ENCODE measurements at places on chromosomes 16 and 17.

DNA sequence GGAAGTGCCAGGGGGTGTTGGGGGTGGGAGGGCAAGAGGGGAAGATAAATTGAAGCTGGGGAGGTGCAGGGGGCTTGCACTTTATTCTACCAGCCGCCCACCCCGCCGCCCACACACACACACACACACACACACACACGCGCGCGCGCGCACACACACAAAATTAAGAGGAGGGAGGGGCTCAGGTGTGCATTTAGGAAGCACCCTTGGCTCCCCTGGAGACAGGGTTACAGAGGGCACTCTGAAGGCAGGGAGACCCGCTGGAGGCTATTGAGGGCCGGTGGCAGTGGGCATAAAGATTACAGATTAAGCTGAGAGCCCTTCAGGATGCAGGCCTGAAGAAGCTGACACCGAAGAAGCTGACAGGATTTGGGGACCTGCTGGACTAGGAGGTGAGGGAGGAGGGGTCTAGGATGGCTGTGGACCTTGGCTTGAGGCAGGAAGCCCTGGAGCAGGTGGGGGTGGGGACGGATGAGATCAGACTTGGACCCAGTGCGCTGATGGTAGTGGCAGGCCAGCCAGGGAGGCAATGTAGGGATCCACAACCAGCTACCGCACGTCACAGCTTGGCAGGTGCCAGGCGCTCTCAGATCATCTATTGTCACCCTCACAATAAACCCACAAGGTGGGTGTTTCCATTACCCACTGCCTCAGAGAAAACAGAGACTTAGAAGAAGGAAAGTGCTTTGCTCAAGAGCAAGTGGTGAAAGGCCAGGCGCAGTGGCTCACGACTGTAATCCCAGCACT, 772 bp upstream of the SAMD14 start:
- no peak for DNase-seq

GRCh38 chr17:34740565-34741520, 161.5 kb downstream of the TMEM132E start:
- DNase-seq: no peak

DNA sequence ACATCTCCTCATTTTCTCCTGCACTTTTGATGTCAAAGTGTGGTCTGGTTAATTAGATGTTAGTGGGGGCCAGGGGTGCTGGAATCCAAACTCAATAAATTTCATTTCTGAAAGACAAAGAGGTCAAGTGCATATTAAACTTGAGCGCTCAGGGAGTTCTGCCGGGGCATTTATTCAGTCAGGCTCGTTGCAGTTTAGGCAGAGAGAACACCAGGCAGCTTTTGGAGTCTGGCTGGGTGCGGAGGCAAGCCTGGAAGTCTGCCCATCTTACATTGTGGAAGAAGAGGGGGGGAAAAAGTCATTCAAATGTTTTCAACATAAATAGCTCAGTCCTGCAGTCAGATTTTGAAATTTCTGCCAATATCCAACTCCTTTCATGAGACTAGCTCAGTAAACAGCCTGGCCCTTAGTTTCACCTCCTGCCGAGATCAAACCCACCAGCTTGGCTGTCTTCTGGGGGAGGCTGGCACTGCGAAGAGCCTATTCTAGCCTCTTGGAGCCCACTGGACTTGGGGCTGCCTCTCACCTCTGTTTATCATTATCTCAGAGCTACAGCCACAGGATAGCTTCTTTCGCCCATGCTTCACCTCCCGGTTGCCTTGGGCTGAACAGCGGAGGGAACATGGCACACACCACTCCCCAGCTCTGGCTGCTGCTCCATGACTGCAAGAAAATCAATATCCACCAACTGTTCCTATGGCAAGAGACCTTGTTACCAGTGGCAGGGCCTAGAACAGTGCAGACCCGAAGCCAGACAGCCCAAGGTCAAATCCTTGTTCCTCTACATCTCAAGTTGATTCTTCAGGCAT, 177.4 kb upstream of the CDH5 start:
- no peak for DNase-seq

- no peak for DNase-seq
Observed at GRCh38 chr17:27551701-27552248, 79.2 kb upstream of the LGALS9 start.

- DNase-seq: no peak
Observed at GRCh38 chr17:75476752-75477489, 20.5 kb downstream of the TMEM94 start.

DNA sequence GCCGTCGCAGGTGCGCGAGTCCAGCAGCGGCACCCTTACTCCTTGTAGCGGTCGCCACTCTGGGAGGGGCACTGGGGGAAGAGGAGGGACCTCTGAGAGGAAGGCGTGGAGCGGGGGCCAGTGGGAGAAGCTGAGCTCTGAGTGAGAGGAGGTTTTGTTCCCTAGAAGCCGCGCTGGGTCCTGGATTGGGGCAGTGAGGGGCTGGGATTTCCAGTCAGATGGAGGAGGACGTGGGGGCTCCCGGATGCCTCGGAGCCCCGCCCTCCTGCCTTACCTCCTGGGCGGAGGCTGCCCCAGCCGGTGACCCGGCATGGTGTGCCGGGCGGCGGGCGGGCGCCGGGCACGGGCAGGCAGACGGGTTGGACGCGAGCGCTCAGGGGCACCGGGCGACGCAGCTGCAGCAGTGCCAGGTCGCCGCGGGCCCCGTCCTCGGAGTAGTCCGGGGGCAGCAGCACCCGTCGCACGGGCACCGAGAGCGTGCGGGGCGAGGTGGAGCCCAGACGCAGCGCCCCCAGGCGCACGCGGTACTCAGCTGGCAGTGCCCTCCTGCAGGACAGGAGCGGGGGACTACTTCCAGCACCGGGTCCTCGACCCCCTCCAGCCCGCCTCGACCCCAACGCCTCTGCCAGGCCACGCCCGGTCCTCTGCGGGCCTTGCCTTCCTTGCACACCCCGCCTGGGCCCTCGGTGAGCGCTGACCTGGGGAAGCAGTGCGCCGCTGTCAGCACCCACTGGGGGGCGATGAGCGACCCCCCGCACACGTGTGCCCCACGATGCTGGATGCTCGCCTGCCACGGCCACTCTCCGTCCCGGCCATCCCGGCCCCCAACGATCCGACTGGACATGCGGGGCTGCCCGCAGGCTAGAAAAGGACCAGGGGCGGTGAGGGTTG, 2.0 kb downstream of the PRSS33 start:
- DNase-seq: peak; percentile 59

DNA sequence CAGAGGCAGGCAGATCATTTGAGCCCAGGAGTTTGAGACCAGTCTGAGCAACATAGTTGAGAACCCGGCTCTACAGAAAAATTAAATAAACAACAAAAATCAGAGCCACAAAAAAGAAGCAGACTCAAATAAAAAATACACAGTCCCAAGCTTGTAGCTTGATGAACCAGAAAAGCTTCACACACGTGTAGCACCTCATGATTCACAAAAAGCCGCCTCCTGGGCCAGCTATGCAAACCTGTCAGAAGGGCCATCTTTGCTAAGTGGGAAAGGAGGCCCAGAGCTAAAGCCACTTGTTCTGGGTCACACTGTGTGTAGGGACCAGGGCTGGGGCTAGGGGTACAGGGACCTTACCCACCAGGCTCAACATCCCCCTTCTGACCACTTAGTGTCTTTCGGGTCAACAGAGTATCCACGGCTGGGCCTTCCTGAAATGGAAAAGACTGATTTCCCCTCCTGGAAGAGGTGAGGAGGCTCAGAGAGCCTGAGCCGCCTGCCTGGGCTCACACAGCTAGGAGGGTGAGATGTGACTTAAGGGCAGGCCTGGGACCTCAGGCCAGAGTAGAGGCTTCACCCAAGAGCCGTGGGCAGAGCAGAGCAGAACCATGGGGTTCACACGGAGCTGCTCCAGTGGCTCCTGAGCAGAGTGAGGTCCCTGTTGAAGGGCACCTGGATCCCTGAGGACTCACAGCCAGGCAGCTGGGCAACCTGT, 269.6 kb downstream of the PARN start:
- DNase-seq: no peak

- peak; percentile 46 for DNase-seq
Observed at GRCh38 chr16:21260870-21261791, 17.0 kb downstream of the CRYM start.

GRCh38 chr16:642189-643049, 791 bp downstream of the MCRIP2 start:
- no peak for DNase-seq

- DNase-seq: no peak
Observed at GRCh38 chr17:51322390-51323029, 62.2 kb downstream of the UTP18 start.

DNA sequence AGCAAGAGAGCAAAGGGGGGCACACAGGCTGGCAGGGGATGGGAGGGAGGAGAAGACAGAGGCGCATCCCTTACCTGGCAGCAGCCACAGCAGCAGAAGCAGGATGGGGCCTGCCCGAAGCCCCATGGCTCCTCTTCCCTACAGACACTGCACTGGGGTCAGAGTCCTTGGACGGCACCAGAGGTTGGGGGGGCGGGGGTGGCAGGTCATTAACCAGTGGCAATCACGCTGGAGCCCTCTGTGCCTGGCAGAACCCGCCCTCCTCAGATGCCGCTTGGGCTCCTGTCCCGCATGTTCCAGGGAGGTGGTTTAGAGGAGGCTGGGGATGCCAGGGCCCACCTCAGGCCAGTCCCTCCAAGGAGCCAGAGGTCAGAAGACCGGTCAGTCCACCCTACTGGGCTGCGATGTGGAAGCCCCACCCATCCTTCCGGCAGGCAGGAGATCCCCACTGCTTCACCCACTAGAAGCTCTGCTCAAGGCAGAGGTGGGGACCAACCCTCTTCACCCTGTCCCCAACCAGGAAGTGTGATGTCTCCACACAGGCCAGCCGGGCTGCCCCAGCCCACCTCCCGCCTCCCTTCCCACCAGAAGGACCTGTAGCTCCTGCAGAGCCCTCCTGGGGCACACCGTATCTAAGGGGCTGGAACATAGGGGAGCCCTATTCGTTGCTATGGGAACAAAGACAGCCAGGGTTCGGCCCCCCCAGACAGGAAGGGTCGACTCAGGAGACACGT, 11.7 kb downstream of the ZG16B start:
- DNase-seq: no peak

DNA sequence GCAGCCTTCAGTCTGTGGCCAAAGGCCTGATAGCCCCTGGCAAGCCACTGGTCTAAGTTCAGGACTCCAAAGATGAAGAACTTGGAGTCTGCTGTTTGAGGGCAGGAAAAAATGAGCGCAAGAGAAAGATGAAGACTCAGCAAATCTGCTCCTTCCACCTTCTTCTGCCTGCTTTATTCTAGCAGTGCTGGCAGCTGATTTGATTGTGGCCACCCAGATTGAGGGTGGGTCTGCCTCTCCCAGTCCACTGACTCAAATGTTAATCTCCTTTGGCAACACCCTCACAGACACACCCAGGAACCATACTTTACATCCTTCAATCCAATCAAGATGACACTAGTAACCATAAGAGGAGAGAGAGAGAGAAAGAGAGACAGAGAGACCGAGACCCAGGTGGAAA, 127.6 kb downstream of the UTP18 start:
- no peak for DNase-seq

DNA sequence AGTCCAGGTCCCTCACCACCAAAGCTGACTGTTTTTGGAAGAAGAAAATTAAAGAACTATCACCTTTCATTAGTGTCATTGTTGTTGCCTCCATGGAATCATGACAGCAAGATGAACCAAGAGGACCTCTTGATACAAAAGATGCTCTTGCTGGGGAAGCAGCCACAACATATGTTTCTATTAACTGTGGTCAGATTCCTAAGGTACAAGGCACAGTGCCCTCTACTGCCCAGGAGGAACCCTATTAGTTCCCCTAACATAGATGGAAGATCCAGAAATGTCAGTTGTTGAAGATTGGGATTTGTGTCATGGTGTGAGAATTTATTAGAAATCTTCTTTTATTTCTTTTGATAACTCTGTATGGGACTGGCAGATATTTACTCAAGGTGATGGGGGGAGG, 188.2 kb upstream of the ANKFN1 start:
- no peak for DNase-seq

- DNase-seq: no peak
Observed at GRCh38 chr16:21053590-21053989, 97.1 kb downstream of the DNAH3 start.

- DNase-seq: no peak
Observed at GRCh38 chr16:48210747-48211146, 33.4 kb upstream of the LONP2 start.

DNA sequence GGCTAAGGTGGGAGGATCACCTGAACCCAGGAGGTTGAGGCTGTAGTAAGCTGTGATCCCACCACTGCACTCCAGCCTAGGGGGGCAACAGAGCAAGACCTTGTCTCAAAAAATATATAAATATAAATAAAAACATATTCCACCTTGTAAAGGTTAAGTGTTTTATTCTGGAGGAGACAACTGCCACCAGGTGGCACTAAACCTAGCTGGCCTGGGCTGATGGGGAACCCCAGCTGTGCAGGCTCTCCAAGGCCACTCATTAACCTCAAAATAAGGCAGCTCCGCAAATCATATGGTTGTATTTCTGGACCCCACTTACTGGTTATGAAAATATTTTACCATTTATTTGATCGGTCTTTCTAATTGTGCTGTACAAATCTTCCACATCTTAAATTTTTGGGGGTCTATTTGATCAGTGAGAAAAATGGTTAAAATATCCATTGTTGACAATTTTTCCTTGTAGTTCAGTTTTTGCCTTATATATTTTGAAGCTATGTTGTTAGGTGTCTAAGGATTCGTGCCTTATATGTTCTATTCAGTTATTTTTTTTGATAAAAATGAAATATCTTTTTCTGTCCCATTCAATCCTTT, 8.5 kb upstream of the ICAM2 start:
- DNase-seq: no peak

- DNase-seq: no peak
Observed at GRCh38 chr17:36899250-36900159, 37.8 kb upstream of the LHX1 start.

- DNase-seq: no peak
Observed at GRCh38 chr17:27038676-27039075, 255.2 kb upstream of the WSB1 start.

DNA sequence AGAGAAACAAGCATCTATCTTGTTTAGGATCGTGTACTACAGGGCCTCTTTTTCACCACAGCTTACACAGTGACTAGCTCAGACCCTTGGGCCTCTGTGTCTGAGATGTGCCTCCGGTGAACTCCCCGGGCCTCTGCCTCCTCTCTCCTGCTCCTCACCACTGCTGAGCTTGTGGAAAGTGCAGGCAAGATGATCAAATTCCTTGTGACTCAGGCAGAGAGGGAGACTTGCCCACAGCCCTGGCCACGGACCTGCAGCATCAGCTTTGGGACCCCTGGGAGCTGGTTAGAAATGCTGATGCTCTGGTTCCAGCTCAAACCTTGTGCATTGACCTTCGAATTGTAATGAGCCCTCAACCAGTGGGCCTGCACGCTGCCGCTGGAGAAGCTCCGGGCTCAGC, 79.8 kb downstream of the ZDHHC7 start:
- no peak for DNase-seq

DNA sequence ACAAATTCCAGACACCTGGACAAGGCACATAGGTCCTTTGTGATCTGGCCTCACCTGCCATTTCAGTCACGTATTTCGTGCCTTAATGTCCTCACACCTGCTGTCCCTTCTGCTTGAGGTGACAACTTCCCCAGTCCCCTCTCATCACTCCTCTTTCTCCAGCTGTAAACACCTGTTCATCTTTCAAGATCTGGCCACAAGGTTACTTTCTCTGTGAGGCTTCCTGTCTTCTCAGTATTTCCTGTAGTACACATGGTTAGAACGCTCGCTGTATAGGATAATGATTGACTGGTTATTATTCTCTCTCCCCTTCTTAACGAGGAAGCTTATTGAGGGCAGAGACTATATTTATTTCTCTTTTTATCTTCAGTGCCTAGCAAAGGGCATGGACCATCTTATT, 74.5 kb upstream of the PMFBP1 start:
- no peak for DNase-seq

- DNase-seq: no peak
Observed at GRCh38 chr17:36627101-36627500, 25.7 kb downstream of the MRM1 start.

GRCh38 chr16:57817680-57818079, 15.4 kb upstream of the KIFC3 start:
- no peak for DNase-seq

GRCh38 chr17:65529761-65530522, 31.5 kb downstream of the AXIN2 start:
- DNase-seq: peak; percentile 47
